Activated naive CD4-positive, alpha-beta T cell treated with anti-CD3 and anti-CD28 coated beads, Interleukin-2, amount 10 ng/mL, durations not matched to agents 7 days and 5 days (primary cell): ENCODE measurements at places on chromosomes 16 and 17.

GRCh38 chr17:17546399-17547185 lies 44.9 kb downstream of the PEMT start:
- no peaks in the 10 kb centered on the region for H3K4me1 ChIP-seq
- no peak for DNase-seq
- H3K36me3 ChIP-seq, result no peaks in the 10 kb centered on the region
- no peak overlapping the region for H3K27ac ChIP-seq
- H3K4me3 ChIP-seq, result no peak overlapping the region

- H3K4me1 ChIP-seq, result peaks cover 7% of the 10 kb centered on the region
- H3K27me3 ChIP-seq, result peaks cover 90% of the 10 kb centered on the region
- no peaks in the 10 kb centered on the region for H3K36me3 ChIP-seq
- no peak overlapping the region for H3K4me3 ChIP-seq
- H3K27ac ChIP-seq, result no peak overlapping the region
Observed at GRCh38 chr17:49914664-49915063, 54.3 kb upstream of the DLX4 start.

DNA sequence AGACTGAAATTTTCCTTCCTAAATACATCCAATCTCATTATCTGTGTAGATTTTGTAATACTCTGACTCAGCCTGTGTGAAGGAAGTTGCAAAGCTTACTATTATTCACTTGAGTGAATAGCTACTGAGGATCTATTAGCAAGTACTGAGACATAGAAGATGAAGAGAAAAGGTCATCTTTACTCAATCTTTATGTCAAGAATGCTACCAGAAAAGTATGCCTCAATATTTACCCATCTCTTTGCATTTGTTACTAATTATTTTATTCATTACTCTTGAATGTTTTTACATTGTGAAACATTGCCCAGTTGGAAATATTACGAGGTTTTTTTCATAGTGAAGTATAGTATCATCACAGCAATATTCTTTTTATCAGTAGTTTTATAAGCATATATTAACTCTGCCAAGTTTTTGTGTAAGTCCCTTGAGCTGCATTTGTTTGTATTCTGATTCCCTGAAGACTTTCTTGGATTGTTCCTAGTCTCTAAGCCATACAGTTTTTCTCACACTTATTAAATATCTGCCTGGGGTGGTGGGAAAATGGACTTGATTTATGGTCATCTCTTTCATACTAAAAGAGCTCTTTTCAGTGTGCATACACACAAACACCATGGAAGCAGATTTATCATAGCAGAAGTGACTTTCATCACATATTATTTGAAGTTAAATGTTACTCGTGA lies 110.4 kb downstream of the MRTFB start:
- peaks cover 10% of the 10 kb centered on the region for H3K4me1 ChIP-seq
- H3K27ac ChIP-seq, result no peak overlapping the region
- no peak overlapping the region for H3K4me3 ChIP-seq
- no peaks in the 10 kb centered on the region for H3K36me3 ChIP-seq
- DNase-seq, result no peak

GRCh38 chr17:33233811-33234177 lies 59.3 kb downstream of the ASIC2 start:
- no peaks in the 10 kb centered on the region for H3K36me3 ChIP-seq
- H3K4me3 ChIP-seq, result no peak overlapping the region
- H3K27ac ChIP-seq, result no peak overlapping the region

DNA sequence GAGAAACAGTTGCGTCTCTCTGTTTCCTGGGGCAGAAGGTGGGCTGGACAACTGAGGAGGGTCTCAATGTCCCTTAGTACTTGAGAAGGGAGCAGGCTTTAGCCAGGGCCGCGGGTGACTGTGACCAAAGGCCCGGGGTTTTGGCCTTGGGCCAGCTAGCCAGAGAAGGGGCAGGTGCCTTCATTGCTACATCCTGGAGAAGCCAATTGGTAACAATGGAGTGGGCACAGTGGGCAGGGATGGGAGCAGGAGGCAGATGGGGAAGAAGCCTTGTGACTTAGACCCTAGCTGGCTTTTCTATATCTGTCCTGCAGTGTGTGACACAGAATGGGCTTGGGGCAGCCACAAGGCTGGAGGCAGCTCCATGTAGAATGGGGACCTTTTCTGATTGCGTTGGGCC lies 46.0 kb downstream of the CLEC16A start:
- H3K36me3 ChIP-seq, result peaks cover 65% of the 10 kb centered on the region
- H3K4me3 ChIP-seq, result no peak overlapping the region
- no peak overlapping the region for H3K27ac ChIP-seq
- peaks cover 85% of the 10 kb centered on the region for H3K4me1 ChIP-seq
- DNase-seq, result no peak
- no peaks in the 10 kb centered on the region for H3K27me3 ChIP-seq
